ENCODE measurements at places on chromosomes 12 and 14.
A peak's percentile ranks its signal among the peaks of the same experiment; 100 is the strongest.

DNA sequence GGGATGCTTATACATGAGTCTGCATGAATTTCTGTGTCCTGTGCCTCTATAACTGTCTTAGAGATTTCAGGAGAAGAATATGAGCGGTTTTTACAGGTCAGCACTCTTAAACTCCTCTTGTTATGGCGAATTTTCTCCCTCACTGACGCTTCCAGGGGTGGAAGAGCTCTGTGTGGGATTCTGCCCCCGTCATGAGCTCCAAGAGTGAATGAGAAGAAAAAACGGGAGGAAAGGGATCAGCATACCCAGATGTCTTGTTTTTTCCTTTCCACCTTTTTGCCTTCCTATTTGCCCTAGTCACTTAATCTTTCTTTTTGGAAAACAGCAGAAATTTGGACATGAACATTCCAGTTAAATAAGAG, 651 bp downstream of the PFKM start:
- DNase-seq: peak; percentile 61

- no peak for DNase-seq
Measured at GRCh38 chr14:68223631-68224030, 404.1 kb downstream of the RAD51B start.

DNA sequence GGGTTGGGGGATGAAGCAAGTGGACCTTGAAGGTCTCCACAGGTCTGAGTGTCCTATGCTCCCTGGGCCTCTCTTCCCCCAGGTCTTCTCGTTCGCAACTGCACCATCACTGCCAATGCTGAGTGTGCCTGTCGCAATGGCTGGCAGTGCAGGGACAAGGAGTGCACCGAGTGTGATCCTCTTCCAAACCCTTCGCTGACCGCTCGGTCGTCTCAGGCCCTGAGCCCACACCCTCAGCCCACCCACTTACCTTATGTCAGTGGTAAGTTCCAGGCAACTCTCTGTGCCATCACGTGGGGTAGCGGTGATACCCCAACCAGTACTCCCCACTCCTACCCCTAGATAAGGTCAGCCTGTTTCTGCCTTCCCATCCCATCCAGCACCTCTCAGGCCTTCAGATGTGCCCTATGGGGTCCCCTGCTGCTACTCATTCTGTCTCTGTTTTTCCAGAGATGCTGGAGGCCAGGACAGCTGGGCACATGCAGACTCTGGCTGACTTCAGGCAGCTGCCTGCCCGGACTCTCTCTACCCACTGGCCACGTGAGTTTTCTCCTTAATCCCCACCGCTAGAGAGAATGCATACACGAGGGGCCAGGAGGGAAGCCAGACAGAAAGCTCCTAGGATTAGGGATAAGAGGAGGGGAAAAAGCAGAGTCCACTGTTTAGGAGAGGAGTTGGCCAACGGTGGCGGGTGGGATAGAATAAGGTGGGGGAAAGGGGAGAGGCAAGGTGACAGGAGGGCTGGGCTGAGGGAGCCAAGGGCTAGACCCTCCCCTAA, 1.6 kb upstream of the TAPBPL start:
- no peak for DNase-seq

DNA sequence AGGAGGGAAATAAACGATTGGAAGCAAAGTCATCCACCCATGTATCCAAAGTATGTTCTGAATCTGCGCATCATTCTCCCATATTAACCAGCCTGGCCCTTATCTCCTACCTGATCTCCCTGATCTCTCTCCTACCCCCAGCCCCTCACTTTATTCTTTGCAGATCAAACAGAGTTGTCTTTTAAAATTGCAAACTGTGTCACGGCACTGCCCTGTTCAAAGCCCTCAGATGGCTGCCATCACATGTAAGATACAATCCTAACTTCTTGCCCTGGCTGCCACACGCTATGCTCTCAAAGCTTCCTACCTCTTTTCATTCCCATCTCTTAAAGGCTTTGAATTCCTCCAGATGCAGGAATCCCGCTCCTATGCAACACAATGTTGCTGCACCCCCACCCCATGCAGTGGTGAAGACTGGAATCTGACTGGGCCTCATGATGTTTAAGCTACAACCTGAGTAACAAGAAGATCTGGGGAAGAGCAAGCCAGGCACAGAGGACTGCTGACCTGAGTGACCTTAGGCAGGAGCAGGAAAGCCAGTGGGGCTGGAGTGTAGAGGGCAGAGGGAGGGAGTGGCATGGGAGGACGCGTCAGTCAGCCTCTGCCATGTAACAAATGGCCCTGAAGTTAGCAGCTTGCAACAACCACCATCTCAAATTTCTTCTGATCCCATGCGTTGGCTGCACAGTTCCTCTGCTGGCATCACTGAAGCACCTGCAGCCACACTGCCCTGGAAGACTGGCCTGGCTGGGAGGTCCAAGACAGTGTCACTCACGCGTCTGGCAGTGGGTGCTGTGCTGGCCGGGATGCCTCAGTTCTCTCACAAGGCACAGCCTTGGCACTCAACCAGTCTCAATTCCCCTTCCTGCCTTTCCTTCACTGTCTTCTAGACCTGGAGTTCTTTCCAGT, 382.8 kb downstream of the BCL11B start:
- DNase-seq: no peak

- no peak for DNase-seq
Measured at GRCh38 chr12:116603546-116604177, 44.5 kb downstream of the MAP1LC3B2 start.

DNA sequence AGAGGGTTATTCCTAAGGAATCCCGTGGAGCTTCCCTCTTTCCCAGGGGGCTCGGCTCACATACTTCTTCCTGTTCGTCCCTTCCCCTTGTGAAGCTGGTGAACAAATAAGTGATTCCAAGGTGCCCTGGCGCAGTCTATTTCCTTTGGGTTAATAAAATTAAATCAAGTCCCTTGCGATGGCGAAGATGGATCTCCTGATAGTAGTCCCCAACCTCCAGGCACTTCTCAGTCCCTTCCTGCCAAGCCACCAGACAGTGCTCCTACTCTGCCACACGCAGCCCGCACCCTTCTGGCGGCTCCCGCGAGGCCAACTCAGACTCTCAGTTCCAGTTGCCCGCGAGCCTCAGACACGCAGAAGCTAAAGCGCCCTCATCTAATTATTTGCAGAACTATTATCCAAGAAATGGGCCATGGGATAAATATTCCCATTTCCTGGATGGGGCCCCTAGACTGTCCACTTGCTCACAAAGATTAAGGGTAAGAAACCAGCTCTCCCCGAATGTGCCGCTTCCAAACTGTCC, 2.4 kb upstream of the SIX6 start:
- DNase-seq: no peak

GRCh38 chr12:63888908-63889635, 44.6 kb downstream of the SRGAP1 start:
- no peak for DNase-seq

DNA sequence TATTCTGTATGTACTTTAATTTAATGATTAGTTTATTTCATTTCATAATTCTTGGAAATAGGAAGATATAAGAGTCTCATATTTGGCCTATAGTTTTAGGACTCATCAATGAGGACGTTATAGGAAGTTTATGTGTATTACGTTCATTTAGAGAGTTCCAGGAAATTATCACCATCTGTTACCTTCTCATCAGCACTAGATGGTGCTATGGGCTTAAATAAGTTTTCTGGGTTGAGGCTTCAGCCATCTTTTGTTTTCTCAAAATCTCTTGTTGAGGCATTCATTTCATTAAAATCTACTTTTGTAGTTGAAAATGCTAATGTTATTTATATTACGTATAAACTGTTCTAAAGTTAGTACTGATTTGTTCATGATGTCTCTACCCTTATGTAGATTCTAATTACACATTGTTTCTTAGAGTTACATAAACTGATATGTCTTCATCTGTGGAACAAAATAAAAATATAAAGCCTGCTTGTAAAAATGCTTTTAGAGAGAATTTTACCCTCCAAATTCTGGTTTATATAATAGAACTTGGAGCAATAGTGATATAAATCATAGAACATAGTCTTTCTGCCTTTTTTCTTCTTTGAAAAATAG, 89.2 kb downstream of the CFAP54 start:
- peak; percentile 57 for DNase-seq

- no peak for DNase-seq
Measured at GRCh38 chr14:95065411-95065810, 91.9 kb downstream of the DICER1 start.

DNA sequence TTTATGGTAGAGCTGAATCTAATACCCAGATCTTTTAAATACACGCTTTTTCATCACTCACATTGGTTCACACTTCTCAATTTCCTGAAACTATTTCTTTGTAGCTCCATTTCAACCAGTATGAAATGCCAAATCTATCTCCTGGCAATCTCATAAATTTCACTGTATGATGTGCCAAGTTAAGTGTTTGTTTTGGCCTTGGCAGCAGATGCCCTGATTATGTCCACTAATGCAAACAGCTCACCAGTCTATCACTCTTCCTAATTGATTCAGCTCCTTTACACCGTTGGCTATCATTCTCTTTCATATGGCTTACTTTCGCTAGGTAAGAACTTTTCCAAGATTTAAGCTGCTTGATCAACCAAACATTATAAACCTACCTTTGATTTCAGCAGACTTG, 58.6 kb downstream of the ZFC3H1 start:
- no peak for DNase-seq

DNA sequence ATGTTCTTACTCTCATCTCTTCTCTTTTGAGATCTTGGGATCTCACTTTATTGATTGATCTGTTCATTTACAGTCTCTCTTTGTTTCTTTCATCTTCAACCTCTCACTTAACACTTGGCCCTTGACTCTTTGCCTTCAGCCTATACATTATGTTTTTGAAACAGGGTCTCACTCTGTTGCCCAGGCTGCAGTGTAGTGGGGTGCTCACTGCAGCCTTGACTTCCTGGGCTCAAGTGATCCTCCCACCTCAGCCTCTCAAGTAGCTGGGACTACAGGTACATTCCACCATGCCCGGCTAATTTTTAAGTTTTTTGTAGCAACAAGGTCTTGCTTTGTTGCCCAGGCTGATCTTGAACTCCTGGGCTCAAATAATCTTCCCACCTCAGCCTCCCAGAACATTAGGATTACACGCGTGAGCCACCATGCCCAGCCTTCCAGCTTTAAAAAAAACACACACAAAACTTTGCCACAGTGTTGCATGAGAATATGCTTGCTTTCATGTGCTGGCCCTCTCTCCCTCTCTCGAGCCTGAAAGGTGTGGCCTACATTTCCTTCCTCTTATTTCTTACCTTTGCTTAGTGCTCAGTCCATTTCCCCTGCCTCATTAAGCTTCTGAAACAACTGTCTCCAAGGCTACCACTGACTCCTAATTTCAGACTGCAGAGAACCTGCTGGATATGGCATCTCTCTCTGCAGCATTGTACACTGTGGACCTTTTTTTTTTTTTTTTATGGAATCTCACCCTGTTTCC, 9.9 kb downstream of the DIP2B start:
- peak; percentile 4 for DNase-seq

DNA sequence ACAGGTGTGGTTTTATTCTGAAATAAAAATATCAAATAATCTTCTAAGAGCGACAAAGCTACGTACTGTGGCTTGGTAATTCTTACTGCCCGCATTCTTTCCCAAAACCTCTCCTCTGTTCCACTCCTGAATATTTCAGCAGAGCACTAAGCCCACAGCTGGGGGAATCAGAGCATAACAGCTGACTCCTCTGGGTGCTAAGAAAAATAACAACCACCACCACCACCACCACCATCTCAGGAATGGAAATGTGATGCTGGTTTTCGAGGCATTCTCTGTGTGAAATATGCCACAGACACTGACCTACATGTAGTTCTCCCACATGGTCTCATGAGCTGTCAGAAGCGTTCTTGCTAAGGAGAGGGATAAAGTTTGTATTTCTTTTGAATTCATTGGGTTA, 183.7 kb downstream of the BMP4 start:
- no peak for DNase-seq

DNA sequence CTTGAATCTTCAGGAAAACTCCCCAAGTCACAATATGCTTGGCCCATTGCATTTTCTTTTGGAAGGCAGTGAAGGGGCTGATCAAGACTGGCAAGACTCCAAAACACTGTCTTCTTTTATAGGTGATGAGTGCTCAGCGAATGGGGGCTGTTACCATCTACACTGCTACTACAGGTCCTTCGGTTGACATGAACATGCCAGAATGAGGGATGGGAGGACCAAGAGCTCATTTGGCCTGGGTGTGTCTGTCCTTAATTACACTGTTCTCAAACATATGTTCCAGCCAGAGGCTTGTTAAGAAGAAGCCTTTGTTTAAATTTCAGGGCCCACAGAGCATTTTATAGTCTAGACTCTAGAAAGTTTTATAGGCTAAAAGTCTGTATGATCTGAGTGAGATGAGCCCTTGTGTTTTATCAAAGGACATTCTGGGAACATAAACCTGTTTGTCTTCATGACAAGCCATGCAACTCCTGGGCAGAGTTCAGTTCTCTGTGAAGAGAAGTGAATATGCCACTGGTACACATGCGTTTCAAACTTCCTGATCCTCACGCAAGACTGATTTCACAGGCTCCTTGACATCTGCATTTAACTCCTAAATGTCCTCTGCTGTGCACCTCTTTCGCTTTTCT, 4.7 kb upstream of the FAM234B start:
- DNase-seq: no peak

DNA sequence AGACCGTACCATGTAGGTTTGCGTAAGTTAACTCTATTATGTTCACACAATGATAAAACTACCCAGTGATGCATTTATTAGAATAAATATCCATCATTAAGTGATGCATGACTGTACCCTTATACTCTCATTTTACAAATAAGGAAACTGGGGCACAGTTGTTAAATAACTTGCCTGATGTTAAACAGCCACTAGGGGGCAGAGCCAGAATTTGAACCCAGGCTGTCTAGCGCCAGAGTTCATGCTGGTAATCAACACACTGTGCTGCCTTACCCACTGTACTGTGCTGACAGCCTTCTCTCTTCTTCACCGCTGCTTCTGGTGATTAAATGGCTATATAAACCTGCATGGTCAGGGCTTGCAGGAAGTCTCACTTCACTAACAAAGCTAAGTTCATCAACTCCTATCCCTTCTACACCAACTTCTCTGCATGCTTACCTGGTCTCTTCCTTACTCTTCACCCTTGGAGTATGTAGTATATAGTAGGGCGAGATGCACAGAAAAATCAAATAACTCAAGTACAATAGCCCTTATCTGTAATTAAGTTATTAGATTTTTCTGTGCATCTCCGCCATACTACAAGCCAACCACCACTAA, 43.6 kb upstream of the APPL2 start:
- DNase-seq: peak; percentile 7

DNA sequence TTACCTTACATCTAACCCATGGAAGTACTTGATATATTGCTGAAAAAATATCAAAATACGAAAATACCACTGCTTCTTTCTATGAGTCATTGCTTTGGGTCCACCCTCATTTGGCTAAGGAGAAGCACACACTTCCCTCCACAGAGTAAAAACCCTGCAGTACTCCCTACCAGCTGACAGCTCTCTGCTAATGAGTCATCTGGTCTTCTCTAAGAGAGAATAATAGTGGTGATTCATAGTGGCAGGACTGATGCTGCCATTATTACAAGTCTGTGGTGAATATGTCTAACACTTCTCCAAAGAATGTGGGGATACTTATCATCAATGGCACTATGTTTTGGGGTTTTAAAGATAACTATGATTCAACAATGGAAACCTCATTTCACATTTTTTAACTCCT, 90.7 kb downstream of the PPFIA2 start:
- DNase-seq: no peak
